ENCODE measurements at places on chromosomes 2 and 18. TPM values are rescaled to one million over a fixed set of nuclear protein-coding genes. Genes with fewer than 3 reads are reported as not detected.
A peak's percentile ranks its signal among the peaks of the same experiment; 100 is the strongest.

DNA sequence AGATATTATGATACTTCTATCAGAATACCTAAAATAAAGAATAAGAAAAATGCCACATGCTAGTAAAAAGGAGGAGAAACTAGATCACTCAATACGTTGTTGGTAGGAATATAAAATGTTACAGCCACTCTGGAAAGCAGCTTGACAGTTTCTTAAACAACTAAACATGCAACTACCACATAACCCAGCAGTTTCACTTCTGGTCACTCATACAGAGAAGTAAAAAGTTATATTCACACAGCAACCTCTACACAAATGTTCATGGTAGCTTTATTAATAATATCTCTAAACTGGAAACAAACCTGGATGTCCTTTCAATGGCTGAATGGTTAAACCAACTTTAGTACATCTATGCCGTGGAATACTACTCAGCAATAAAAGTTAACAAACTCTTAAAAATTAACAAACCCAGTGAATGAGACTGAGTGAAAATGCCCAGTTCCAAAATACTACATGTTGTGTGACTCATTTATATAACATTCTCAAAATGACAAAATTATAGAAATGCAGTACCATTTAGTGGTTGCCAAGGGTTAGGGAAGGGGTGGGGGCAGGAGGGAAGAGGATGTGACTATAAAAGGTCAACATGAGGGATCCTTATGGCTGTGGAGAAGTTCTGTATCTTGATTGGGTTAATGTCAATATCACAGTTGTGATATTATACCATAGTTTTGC lies 124.1 kb downstream of the MMADHC start:
- DNase-seq, result no peak

SCN7A gene
- total RNA-seq, result not detected

- no peak for DNase-seq
Measured at GRCh38 chr2:233434666-233435330, 80.5 kb downstream of the DGKD start.

GRCh38 chr2:200618590-200619021 lies 32.8 kb downstream of the AOX1 start:
- peak; percentile 61 for DNase-seq

DNA sequence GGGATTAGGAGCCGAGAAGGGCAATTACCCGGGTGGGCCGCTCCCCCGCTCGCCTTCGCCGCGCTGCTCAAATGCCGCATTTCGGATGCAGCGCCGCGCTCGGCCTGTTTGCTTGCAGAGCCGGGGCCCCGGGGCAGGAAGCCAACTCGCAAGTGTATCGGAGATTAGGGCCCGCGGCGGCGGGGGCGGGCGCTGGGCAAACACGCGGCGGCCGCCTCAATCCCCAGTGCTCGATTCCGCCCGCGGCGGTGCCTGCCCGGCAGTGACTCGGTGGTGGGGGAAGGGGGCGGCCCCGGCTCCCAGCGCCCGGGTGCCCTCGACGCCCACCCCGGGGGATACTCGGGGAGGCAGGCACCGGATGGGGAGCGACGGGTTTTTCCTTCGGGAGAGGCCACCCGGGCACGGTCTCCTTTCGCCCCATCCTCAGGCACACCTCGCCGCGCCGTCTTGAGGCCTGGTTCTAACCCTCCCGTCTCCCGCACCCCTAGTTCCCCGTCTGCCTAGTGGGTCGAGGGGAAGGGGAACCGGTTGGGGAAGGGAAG lies 26.6 kb upstream of the NOTO start:
- DNase-seq, result peak; percentile 27
